Endodermal cell (in vitro differentiated cells): ENCODE measurements at places on chromosomes 4 and X. TPM values are rescaled to one million over a fixed set of nuclear protein-coding genes. Genes with fewer than 3 reads are reported as not detected.

AFM gene
- total RNA-seq: not detected in 2 replicates

POU3F4 gene
- 0.09 and 0.24 TPM in 2 replicates for total RNA-seq

BST1 gene
- total RNA-seq: 0.53 and 1.1 TPM in 2 replicates

ADGRG2 gene
- total RNA-seq: 5.9 to 12.7 TPM (median 6.5 TPM) in 3 replicates

QRFPR gene
- 0.22 TPM in 1 of 3 replicates, not detected in the others for total RNA-seq

FAM9C gene
- not detected in 3 replicates for total RNA-seq

EMD gene
- 76.4 to 139 TPM (median 78.4 TPM) in 3 replicates for total RNA-seq

C4orf50 gene
- total RNA-seq: 1.2 and 1.6 TPM in 2 replicates

- no peak overlapping the region for H3K27ac ChIP-seq
- H3K4me3 ChIP-seq: no peak overlapping the region
- H3K36me3 ChIP-seq: no peaks in the 10 kb centered on the region
Observed at GRCh38 chr4:61245069-61245714, 45.1 kb downstream of the ADGRL3 start.

GRCh38 chrX:109187473-109188168 lies 294.3 kb downstream of the GUCY2F start:
- no peak overlapping the region for H3K4me3 ChIP-seq
- H3K4me1 ChIP-seq: no peaks in the 10 kb centered on the region
- H3K27me3 ChIP-seq: no peaks in the 10 kb centered on the region
- no peak overlapping the region for H3K27ac ChIP-seq

DNA sequence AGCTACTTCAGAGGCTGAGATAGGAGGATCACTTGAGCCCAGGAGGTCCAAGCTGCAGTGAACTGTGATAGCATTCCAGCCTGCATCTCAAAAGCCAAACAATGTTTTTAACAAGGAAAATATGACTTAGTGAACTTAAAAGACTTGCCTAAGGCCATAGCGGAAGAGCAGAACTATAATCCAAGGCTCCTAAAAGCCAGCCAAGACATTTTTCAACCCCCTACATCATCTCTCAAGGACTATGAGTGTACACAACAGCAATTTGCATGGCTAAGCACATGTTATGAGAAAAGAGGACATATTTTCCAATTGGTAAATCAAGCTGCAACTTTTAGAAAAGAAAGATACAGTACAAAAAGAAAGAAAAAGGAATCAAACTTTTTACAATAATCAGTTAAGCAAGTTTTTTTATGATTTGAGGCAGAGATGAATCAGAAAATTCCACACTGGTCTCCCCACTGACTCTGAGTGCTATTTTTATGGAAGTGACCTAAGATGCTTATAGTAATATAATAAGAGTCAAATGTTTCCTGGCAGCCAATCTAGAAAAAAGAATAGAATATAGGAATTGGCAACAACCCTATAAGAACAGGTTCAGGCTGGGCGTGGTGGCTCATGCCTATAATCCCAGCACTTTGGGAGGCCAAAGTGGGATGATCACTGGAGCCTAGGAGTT lies 9.8 kb upstream of the ACOT9 start:
- no peaks in the 10 kb centered on the region for H3K27me3 ChIP-seq
- no peak overlapping the region for H3K27ac ChIP-seq
- no peaks in the 10 kb centered on the region for H3K4me1 ChIP-seq
- no peak for DNase-seq
- H3K4me3 ChIP-seq: no peak overlapping the region
- no peaks in the 10 kb centered on the region for H3K36me3 ChIP-seq

- DNase-seq: peak; percentile 60
- H3K27ac ChIP-seq: no peak overlapping the region
- no peak overlapping the region for H3K4me3 ChIP-seq
- H3K27me3 ChIP-seq: no peaks in the 10 kb centered on the region
- no peaks in the 10 kb centered on the region for H3K4me1 ChIP-seq
Observed at GRCh38 chrX:13404364-13404763, 84.5 kb upstream of the ATXN3L start.

DNA sequence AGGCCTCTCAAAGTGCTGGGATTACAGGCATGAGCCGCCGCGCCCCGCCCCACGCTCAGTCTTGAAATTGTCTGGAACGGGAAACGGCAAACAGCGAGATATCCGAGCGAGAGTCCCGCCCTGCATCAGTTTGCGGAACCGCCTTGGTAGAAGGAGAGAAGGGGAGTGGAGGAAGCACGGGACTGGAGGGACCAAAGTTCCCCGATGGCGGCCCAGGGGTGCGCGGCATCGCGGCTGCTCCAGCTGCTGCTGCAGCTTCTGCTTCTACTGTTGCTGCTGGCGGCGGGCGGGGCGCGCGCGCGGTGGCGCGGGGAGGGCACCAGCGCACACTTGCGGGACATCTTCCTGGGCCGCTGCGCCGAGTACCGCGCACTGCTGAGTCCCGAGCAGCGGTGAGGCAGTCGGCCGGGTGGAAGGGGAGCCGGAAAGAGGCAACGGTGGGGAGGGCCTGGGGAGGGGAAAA lies at the start of gene BST1:
Gene BST1 (plus strand): TSS at position 125 of the 463 bp plus-strand sequence. CDS start 80 bp downstream, at position 205.
- H3K36me3 ChIP-seq: no peaks in the 10 kb centered on the region
- H3K4me1 ChIP-seq: no peaks in the 10 kb centered on the region
- no peaks in the 10 kb centered on the region for H3K27me3 ChIP-seq
- no peak within 1 kb of the TSS for H3K4me3 ChIP-seq
- H3K27ac ChIP-seq: no peak within 1 kb of the TSS

DNA sequence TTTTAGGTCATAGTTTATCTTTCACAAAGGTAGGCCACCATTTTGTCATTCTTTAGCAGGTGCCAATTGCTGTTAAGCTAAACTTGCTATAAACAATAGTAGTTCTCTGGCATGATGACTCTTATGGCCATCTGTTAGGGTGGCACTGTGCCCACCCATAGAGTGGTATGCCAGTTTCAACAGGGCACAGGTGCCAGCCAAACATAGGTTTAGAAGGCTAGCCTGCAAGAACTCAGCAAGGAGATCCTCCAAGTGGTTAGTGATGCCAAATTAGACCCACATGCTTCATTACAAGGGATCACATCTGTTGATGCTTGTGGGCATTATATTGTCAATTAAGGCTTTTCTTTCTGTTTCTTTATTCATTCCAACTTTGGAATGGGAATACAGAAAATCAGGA lies 204.5 kb downstream of the FMR1NB start:
- H3K27ac ChIP-seq: no peak overlapping the region
- no peaks in the 10 kb centered on the region for H3K36me3 ChIP-seq
- no peaks in the 10 kb centered on the region for H3K27me3 ChIP-seq

DNA sequence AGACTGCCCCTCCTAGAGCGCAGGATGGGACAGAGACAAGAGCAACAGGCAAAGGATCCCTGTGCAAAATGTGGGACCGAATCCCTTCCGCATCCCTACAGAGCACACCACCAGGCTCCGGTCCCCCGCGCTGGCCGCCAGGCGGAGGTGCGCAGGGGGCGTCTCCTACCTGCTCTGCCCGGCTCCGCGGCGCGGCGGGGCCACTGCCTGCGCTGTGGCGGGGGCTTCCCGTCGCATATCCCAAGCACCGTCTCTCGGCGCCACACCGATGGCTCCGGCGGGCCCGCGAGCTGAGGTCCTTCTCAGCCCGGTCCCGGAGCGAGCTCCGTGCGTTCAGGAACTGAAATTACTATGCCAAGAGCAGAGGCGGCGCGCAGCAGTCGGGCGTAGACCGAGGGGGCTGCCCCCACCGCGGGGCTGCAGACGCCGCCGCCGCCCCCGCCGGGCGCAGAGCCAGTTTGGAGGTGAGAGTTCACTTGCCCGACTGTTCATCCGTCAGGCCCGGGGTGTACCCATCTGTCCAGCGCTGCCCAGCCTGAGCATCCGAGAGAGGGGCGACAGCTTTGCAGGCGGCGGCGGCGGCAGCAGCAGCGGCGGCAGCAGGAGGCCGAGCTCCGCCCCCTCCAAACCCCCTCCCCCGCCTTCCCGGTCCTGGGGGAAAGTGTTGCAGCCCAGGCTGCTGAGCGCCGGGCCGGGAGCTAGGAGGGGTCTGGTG lies at the start of gene GPRIN3:
Gene GPRIN3 (minus strand): TSS at position 355 of the 715 bp plus-strand sequence. CDS start 57,690 bp downstream, outside the sequence.
- no peaks in the 10 kb centered on the region for H3K4me1 ChIP-seq

DNA sequence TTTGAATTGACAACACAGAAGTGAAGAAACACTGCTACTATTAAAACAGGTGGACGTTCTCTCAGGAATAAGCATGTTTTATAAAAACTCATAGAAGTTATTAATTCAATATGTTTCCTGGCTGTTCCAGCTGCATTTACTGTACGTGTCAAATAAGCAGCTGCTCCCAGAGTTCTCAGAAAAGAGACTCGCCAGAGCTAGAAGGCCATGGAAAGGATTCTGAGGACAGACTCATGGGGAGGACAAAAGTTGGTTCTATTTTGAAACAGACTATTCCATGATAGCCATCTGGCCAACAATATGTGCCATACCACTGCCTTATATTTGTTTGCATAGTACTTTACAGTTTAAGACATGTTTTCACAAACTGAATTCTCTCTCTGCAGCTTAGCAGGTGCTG lies 136.5 kb downstream of the NR3C2 start:
- no peak overlapping the region for H3K27ac ChIP-seq
- H3K36me3 ChIP-seq: no peaks in the 10 kb centered on the region
- H3K4me3 ChIP-seq: no peak overlapping the region
- H3K27me3 ChIP-seq: no peaks in the 10 kb centered on the region
- DNase-seq: no peak

GRCh38 chrX:38891641-38892413 lies 90.6 kb downstream of the MID1IP1 start:
- H3K36me3 ChIP-seq: no peaks in the 10 kb centered on the region
- DNase-seq: no peak
- H3K4me1 ChIP-seq: no peaks in the 10 kb centered on the region
- no peaks in the 10 kb centered on the region for H3K27me3 ChIP-seq
- H3K4me3 ChIP-seq: no peak overlapping the region

DNA sequence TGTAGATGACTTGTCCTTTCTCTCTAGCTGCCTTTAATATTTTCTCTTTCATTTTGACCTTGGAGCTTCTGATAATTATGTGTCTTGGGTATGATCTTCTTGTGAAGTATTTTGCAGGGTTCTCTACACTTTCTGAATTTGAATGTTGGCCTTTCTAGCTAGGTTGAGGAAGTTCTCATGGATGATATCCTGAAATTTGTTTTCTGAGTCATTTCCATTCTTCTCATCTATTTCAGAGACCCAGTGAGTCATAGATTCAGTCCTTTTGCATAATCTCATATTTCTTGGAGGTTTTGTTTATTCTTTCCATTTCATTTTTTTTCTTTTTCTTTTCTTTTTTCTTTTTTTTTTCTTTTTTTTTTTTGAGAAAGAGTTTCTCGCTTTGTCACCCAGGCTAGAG lies 585.7 kb upstream of the PABPC4L start:
- H3K27ac ChIP-seq: no peak overlapping the region
- no peaks in the 10 kb centered on the region for H3K4me1 ChIP-seq
- no peak overlapping the region for H3K4me3 ChIP-seq
- no peak for DNase-seq
- no peaks in the 10 kb centered on the region for H3K27me3 ChIP-seq

- H3K4me1 ChIP-seq: no peaks in the 10 kb centered on the region
- no peak overlapping the region for H3K4me3 ChIP-seq
- no peak overlapping the region for H3K27ac ChIP-seq
- H3K27me3 ChIP-seq: peaks cover 56% of the 10 kb centered on the region
Observed at GRCh38 chr4:155444721-155445120, 68.0 kb upstream of the MAP9 start.

GRCh38 chr4:146389561-146389960 lies 132.2 kb downstream of the SLC10A7 start:
- H3K27ac ChIP-seq: no peak overlapping the region
- H3K36me3 ChIP-seq: no peaks in the 10 kb centered on the region
- DNase-seq: no peak

DNA sequence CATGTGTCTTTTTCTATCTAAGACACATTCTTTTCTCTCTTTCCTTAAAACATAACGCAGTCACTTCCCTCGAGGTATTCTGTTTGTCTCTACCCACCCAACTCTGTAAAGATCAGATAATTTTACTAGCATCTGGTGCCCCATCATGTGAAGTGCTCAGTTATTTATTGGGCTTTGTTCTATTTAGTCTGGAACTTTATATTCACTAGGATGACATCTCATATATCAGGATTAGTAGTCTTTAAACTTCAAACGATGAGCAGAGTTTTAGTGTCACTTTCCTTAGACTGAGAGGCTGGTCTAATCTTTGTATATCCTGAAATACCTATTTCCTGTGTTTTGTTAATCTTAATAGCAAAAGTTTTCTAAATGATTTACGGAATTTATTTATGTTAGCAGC lies 445.5 kb upstream of the NDST3 start:
- DNase-seq: no peak
- no peaks in the 10 kb centered on the region for H3K27me3 ChIP-seq
- H3K4me3 ChIP-seq: no peak overlapping the region
- H3K36me3 ChIP-seq: no peaks in the 10 kb centered on the region

GRCh38 chr4:2320152-2320551 lies 58.2 kb upstream of the MXD4 start:
- H3K36me3 ChIP-seq: no peaks in the 10 kb centered on the region
- H3K4me1 ChIP-seq: no peaks in the 10 kb centered on the region
- H3K4me3 ChIP-seq: no peak overlapping the region
- DNase-seq: no peak
- H3K27ac ChIP-seq: no peak overlapping the region
- no peaks in the 10 kb centered on the region for H3K27me3 ChIP-seq
